Stomach (tissue), 19 donors: ENCODE measurements at places on chromosomes 7 and 10.

DNA sequence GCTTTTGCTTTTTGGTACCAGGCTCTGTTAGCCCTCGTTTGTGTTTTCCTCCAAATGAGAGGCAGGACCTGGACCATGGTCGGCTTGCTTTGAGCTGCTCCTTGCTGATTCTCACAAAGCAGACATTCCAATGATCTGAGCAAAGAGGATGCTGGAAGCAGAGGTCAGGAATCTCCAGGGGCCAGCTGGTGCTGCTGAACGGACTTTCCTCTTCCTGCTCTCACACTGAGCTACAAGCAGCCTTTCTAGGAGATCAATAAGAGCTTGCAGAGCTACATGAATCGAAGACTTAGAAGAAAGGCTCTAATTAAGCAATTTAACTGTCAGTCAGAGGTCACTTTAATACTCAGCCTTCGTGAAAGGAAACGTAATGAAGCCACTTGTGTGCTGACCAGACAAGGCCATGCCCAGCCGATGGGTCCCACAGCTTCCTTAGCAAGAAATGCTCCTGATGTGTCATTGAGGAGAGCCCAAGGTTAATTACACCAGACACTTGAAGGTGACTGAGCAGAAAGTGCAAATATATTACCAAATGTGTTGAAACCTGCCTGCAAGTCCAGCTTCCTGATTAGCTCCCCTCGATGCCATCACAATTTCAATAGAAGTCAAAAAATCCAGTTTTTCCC lies 151.3 kb upstream of the RSU1 start:
- DNase-seq, result peak; percentile 77

- DNase-seq, result no peak
Measured at GRCh38 chr10:48800007-48800675, 115.5 kb downstream of the WDFY4 start.

DNA sequence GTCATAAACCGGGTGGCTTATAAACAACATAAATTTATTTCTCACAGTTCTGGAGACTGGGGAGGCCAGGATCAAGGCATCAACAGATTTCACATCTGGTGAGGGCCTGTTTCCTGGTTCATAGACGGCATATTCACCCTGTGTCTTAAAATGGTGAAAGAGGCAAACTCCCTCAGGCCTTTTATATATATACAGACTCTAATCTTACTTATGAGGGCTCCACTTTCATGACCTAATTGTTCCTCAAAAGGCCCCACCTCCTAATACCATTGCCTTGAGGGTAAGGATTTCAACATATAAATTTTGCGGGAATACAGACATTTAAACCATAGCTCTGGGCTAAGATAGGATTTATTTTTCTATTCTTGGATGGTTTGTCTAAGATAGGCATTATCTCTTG lies 187.2 kb downstream of the PPP1R3A start:
- DNase-seq, result no peak

DNA sequence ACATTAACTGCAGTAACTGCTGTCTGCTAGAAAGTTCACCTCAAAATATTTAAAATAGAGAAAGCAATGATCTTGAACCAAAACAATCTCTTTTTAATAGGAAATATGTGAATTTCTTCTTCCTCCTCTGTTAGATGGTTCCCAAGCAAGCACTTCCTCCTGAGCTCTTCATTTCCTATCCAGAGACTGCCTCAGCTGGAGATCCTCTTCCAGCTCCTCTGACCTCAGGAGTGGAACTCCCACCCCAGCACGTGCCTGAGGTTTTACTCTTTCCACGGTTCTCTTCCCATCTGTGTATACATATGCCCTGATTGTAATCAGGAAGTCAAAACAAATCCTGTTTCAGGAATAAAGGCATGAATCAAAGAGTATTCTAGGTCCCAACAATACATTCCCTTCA lies 5.6 kb downstream of the DENND11 start:
- DNase-seq, result no peak

GRCh38 chr7:66952343-66953043 lies 31.5 kb downstream of the TMEM248 start:
- DNase-seq, result no peak

DNA sequence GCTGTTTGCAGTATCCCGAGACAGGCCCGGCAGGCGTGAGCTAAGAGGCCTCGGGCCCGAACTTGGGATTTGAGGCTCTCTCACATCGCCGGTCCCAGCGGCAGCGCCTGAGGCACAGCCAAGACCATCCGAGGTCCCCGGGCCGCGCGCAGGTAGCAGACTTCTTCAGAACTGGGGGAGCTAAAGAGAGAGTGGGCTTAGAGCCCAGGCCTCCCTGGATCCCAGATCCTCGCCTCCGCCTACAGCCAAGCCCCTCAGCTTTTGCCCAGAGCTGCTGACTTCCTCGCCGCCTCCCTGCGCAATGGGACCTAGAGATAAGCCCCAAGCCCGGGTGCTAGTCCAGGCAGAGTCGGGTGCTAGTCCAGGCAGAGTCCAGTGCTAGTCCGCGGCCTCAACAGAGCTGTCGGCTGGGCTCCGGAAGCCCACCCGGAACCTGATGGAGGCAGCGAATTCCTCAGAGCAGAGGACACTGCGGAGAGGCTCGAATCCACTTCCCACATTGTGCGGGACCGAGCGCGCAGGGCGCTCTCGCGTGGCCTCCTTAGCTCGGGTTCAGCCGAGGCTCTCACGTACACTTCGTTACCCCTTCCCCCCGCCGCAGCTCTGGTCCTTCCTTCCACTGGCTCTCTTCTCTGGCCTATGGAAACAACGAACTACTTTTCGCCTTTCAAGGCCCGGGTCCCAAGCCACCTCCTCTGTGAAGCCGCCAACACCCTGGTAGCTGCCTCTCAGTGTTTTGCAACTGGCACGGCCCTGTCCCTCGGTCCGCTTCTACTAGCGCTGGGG lies 5.8 kb downstream of the LBX1 start:
- DNase-seq, result no peak

DNA sequence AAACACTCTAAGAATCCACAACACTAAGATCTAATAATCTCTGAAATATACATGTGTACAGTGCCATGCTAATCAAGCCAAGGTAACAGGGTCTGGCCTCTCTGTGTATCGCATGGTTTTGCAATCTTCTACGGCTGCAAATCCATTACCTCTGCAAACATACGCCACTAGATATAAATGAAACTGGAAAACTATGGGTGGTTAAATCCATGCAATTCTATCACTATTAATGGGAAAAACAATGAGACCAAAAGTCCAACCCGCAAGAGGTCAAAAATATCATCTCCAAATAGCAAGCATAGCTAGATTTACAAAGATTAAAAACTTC lies 23.0 kb downstream of the SGCE start:
- DNase-seq, result peak; percentile 31

- no peak for DNase-seq
Measured at GRCh38 chr10:128480601-128481000, 354.4 kb upstream of the MKI67 start.

GRCh38 chr10:97005349-97005748 lies 173.3 kb downstream of the LCOR start:
- no peak for DNase-seq

DNA sequence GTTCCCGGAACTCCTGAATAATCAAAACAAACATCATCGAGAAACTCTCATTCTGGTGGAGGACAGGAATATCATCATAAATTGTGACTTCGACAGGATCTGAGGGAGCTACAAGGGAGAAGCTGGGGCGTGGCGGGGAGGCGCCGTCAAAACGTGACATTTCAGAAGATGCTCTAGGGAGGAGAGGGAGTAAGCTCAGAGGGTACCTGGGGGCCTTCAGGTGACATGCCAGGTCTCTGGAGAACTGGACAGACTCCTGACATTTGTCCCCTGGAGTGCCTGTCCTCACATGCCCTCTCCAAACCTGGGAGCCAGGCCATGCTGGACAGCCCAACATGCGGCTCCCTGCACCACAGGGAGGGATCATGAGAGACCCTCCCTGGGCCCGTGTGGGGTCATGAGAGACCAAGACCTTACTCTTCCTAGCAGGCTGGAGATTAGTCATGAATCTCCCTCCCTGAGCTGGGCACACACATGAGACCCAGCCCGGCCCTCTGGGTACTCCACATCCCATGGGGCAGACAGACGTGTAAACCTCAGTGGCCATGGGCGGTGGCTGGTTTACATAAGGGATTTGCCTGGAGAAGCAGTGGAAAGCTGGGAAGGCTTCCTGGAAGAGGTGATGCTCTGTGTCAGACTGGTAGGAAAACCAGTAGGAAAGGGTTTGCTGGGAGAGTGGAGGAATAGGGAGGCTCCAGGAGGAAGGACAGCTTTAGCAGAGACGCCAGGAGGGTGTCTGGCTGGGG lies 81.0 kb downstream of the MYL10 start:
- no peak for DNase-seq

GRCh38 chr10:9515922-9516321 lies 1461.4 kb downstream of the GATA3 start:
- no peak for DNase-seq

- DNase-seq, result no peak
Measured at GRCh38 chr7:152489044-152489443, 53.2 kb upstream of the KMT2C start.

DNA sequence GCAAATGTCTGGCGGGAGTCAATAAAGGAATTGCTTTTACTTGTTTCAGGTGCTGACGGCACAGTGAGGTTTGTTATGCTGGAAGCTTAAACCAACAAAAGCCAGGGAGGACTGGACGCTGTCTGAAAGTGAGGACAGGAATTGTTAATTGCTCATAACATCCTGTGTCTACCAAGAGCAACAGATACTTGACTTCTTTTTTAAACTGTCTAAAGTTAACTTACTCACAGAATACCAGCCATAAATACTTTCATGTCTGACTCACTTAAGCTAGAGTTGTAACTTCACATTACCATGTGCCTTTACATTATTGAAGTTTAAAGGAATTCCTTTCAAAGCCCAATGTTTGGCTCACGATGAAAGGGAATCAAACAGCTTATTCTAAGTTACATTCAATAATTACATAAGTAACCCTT lies 252.7 kb upstream of the SHH start:
- peak; percentile 49 for DNase-seq

GRCh38 chr10:97087296-97087695 lies 98.5 kb downstream of the SLIT1 start:
- DNase-seq, result no peak

GRCh38 chr7:42183547-42183946 lies 53.5 kb downstream of the GLI3 start:
- no peak for DNase-seq

DNA sequence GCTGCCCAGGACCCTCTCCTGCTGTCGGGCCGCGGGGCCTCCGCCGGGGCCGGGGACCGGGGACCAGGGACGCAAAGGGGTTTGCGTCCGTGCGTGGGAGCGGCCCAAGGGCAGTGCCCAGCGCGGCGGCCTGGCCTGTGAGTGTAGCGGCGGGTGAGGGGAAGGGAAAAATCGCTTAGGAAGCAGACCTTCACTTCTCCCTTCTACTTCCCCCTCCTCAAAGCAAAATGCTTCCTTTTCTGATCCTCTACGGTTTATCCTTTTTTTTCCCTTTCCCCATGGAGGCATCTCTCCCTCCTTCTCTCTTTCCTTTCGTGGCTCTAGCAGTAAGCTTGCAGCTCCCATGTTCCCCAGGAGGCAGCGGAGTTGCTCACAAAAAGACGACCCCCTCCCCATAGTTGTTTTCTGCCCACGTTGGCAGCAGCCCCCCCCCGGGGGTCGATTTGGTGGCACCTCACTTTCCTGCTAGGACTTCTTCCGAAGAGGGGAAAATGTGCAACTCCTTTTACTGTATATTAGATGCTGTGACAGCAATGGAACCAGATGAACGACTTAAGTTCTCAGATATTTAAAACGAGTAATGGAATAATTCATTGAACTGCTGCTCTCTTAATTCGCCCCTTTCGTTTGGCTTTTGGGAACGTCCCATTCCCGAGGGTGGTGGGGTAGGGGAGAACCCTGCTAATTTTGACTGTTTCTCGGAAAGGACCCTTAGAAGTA lies 724 bp downstream of the CAPZA2 start:
- no peak for DNase-seq

- DNase-seq, result no peak
Measured at GRCh38 chr10:48574322-48574796, 30.5 kb downstream of the ARHGAP22 start.

- DNase-seq, result no peak
Measured at GRCh38 chr7:143012001-143012400, 14.9 kb downstream of the OR9A2 start.

- DNase-seq, result no peak
Measured at GRCh38 chr7:5217851-5218331, 27.9 kb downstream of the WIPI2 start.

DNA sequence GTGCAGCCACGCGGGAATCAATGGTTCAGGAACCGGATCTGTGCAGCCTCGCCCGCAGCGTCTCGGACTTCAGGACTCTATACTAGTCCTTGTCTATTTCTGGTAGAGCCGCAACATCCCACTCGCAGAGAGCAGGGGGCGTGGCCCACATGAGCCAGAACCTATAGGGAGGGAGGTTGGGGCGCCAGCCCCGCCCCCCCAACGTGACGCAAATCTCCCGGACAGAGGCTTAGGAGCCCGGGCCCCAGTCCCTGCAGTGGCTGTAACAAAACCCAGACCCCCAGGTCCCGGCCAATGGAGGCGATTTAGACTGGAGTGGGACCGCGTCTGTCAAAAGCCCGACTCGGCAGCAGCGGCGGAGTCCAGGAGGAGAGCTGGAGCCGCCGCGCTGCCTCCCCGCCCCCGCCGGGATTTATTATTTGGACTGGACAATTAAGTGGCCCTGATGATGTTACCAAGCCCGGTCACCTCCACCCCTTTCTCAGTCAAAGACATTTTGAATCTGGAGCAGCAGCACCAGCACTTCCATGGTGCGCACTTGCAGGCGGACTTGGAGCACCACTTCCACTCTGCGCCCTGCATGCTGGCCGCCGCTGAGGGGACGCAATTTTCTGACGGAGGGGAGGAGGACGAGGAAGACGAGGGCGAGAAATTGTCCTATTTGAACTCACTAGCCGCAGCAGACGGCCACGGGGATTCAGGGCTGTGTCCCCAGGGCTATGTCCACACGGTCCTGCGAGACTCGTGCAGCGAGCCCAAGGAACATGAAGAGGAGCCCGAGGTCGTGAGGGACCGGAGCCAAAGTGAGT lies at the start of gene NKX2-3:
Gene NKX2-3, plus strand, starts transcription at position 256 of the 809 bp plus-strand sequence. Its CDS starts 190 bp downstream, at position 446.
- DNase-seq, result peak; percentile 49

GRCh38 chr10:110841767-110842267 lies 29.9 kb upstream of the PDCD4 start:
- no peak for DNase-seq

DNA sequence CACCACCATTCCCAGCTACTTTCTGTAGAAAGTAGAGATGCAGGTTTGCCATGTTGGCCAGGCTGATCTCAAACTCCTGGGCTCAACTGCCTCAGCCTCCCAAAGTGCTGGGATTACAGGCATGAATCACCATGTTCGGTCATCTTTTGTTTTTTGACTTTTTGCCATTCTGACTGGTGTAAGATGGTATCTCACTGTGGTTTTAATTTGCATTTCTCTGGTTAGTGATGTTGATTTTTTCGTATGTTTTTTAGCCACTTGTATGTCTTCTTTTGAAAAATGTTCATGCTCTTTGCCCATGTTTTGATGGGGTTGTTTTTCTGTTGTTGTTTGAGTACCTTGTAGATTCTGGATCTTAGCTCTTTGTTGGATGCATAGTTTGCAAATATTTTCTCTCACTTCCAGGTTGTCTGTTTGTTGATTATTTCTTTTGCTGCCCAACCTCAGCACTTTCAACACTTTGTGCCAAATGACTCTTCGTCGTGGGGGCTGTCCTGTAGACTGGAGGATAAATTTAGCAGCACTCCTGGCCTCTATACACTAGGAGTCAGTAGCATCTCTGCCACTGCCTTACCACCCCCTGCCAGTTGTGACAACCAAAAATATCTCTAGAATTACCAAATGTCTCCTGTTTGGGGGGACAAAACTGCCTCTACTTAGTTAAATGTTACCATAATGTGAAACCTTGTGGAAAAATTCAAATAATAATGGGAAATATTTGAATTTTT lies 6.5 kb upstream of the CPED1 start:
- no peak for DNase-seq

GRCh38 chr10:88881320-88881719 lies 1.3 kb downstream of the STAMBPL1 start:
- peak; percentile 45 for DNase-seq
